GM12865 (cell line): ENCODE measurements at places on chromosomes 2 and 18.

GRCh38 chr2:10412380-10412779 lies 35.7 kb downstream of the ODC1 start:
- peak; percentile 73 for DNase-seq

DNA sequence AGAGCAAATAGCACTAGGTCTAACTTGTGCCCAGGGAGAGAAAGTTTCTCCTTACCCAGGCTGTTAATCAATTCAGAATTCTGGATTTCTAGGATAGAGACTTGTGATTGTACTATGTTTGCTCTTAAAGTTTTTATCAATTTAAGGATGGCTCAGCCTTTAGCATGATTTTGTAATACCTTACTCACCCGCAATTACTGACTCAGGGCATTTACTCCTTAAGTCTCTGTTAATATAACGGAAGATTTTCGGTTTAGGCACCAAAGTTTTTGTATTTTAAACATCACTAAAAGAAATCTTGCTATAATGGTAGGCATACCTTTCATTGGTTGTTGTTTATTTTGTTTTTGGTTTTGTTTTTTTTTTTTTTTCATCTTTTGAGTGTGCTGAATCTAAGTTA lies 358.2 kb downstream of the RBM43 start:
- DNase-seq: no peak

DNA sequence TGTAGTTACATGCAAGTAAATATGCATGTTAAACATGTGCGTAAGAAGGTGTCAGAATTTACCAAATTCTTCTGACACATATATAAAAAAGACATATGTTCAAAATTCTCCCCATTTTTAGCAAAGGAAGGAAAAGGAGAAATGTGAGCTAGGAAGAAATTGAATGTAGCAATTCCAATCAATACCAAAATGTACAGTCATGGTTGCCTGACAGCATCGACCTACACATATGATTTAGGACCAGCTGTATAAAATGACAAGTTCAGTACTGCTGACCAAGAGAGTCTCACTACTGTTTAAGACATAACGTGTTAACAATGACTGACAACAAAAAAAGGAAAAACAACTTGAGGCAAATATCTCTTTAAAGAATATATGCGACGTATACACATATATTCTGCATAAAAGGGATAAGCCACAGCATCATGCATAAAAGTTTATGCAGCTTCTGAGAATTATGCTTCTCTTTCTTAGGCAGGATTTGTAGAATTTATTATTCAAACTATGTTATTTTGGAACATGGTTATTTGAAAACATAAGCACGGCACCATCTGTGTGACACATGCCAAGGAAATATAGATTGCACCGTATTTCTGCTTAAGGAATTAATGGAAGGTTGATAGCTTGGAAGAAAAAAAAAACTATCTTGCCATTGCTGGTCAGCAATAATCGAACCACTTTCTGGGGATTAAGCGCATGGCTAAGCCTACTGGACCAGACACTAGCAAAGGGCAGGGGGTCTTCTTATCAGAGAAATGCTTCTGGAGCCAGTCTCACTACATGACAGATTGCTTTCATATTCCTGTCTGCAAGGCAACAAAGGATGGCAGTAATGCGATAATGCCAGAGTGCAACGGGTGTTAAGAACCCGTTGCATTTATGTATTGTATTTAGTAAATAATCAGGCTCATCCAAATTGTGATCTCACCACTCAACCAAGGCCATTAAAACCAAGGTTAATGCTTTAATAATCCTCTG lies 154.0 kb downstream of the WDPCP start:
- DNase-seq: no peak

DNA sequence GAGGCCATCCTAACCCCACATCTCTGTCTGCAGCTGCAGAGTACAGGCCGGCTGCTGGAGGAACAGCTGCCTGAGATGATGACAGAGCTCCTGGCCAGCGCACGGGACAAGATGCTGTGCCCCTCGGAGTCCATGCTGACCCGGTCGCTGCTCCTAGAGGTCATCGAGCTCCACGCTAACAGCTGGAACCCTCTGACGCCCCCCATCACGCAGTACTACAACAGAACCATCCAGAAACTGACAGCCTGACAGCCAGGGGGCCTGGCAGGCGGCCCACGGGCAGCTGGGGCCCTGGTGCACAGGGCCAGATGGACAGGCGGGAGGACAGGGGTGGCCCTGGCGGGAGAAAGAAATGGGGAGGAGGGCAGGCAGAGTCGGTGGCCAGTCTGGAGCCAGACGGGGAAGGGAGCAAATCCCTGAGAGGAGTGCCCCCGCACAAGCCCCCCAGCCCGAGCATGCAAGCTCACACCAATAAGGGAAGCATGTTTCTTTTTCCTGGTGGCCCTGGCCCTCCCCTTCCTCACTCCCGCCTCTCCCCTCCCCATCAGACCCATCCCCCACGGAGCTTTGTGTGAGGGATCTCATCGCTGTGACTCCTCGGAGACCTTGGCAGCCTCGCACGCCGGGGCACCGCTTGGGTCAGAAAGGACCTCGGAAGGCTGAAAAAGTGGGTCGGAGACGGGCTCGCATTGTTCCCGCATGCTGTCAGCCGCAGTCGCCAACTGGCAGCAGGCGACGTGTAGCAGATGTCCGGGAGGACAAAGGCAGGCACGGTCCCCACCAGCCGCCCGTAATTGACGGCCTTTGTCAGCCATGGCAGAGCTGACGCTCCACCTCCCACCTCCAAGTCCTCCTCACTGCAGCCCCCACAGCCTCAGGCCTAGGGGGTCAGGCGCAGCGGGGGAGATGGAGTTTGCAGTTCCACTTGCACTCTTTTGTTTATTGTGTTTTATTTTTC lies 91.2 kb downstream of the SMAD7 start:
- DNase-seq: no peak

- no peak for DNase-seq
Measured at GRCh38 chr2:191481305-191482070, 196.4 kb upstream of the NABP1 start.

DNA sequence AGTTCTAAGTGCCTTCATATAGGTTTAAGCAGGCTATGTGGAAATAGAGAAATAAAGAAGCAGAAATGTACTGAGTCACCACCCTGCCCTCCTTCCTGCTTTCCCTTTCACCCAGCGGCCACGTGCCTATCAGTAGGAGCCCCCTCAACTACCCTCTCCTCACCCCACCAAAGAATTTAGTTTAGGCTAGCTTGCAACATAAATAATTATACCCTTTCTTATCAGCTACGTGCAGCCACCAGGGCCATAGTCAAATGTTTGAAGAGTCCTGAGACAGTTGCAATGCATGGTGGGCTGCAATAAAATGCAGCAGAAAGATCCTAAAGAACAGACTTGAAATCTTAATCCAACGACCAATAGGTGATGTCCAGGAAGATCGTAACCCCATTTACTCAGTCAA lies 101.2 kb downstream of the RTP5 start:
- DNase-seq: no peak
